Dorsolateral prefrontal cortex (tissue), 122 donors: ENCODE measurements at places on chromosomes 5 and 9.

- DNase-seq = no peak
These were observed 2003.6 kb upstream of the WWC1 start for GRCh38 chr5:166287866-166288265.

DNA sequence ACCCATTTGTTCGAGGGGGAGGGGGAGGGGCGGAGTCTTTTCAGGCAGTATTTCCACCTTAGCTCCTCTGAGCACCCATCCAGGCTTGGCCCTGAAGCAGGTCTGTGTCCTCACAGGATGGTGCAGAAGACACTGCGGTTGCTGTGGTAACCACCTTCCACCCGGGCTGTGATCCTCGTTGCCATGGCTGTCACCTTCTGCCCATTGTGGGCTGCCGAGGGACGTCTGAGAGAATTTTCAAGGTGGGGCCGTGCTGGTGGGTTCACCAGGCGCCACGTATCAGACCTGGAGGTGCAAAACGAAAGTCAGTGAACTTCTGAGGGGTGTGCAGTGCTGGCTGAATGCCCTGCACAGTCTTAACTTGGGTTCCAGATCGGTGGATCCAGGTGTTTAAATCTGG is 26.7 kb downstream of the POLR1E start:
- DNase-seq = no peak

GRCh38 chr9:71766663-71767062 is 1.6 kb downstream of the CEMIP2 start:
- no peak for DNase-seq

DNA sequence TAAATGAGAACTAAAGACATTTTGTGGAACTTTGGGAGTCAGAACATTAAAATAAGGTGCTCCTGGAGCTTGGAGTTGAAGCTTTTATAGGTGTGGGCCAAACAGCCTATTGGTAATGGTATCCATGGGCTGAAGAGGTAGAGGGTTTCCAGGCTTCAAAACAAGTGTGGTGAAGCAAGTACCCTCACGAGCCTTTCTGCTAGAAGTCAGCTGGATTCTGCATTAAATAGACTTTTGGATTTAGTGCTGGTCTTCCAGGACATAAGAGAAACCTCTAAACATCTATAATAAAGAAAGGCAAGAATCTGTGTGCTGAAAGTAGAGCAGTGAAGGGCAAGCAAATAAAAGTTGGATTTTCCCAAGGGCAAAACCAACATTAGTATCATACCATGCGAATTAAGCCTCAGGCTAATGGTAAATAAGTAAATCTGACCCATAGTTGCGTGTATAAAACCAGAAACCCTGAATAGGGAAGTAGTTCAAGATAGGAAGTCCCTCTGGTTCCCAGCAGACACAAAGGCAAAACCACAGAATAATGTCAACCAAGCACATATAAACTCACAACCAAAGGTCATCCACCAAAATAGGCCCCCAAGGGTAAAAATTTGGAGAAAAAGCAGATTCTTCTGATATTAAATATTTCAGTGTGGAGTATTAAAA is 306.3 kb downstream of the TLE4 start:
- no peak for DNase-seq

DNA sequence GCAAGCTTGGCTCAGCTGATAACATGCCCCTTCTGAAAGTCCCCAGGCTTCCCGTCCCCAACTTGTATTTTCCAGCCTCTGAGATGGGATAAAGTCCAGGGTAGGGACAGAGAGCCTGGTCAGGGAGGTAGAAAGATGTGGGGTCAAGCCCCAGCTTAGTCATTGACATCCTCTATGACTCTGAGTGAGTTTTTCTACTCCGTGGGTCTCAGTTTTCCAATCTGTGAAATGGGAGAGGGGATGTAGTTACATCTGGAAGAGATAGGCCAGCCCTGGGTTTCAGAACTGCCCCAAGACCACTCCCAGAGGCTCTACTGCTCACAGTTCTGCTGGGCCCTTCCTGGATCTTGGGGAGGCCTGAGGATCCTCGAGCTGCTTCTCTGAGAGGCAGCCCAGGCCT is 3.1 kb downstream of the GPRIN1 start:
- DNase-seq = no peak

- DNase-seq = no peak
These were observed 375.5 kb downstream of the TLE1 start for GRCh38 chr9:81313877-81314276.

GRCh38 chr5:88736494-88736893 is 146.5 kb downstream of the MEF2C start:
- no peak for DNase-seq

- no peak for DNase-seq
These were observed 13.2 kb downstream of the OR2K2 start for GRCh38 chr9:111316796-111317195.

- DNase-seq = no peak
These were observed 116.0 kb downstream of the TENT4A start for GRCh38 chr5:6829150-6829784.

DNA sequence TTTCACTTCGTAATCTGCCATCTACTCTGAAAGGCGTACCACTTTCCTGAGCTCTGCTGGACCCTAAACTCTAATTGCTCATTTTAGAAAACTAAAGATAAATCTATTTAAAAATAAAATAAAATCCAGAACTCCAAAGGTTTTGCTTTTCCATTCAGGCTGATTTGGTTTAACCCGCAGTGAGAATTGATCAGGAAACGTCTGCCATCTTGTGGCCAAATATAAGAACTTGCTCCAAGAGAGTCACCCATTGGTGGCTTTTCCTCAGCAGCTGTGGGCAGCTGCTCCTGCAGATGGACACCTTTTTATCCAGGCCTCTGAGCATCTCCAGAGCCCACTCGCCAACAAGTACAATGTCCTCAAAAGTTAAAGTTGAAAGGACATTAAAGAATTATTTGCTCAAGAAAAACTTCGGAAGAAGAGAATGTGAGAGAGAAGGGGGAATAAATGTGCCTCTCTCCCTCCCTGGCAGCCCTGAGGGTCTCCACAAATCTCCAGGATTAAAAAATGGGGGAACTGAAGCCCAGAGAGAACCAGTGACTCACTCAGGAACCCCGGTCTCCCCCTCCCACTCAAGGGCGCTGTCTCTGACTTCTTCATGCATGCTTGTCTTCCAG is 4.1 kb downstream of the SAXO1 start:
- DNase-seq = no peak

DNA sequence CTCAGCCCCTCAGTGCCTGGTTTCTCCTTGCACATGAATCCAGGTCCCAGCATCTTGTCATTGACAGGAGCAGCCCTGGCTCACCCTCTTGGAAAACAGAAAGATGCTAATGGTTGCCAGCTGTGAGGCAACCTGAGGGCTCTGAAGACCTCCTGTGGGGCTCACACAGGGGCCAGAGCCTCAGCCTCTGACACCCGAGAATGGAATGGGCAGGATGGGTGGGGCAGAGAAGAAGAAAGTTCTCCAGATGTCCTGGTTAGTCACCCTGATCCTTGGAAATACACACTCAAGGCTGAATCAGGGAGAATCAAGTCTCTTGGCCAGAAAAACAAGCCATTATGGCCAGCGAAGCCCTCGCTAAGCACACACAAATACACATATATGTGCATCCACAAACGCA is 32.3 kb upstream of the SPATA31E1 start:
- no peak for DNase-seq

GRCh38 chr9:19049917-19050636 is 850 bp downstream of the RRAGA start:
- no peak for DNase-seq

GRCh38 chr5:82719368-82719767 is 357.8 kb downstream of the TMEM167A start:
- DNase-seq = no peak

- DNase-seq = no peak
These were observed 904 bp downstream of the EDF1 start for GRCh38 chr9:136865041-136865767.
